ENCODE measurements at places on chromosomes 6 and 20.

GRCh38 chr6:168616816-168617765 is 176.1 kb downstream of the SMOC2 start:
- H3K4me3 ChIP-seq = no peak overlapping the region
- no peak overlapping the region for H3K27ac ChIP-seq
- H3K4me1 ChIP-seq = peaks cover 12% of the 10 kb centered on the region
- DNase-seq = no peak
- H3K36me3 ChIP-seq = no peaks in the 10 kb centered on the region
- peaks cover 3% of the 10 kb centered on the region for H3K27me3 ChIP-seq

GRCh38 chr6:158517581-158517980 is 42.3 kb upstream of the TMEM181 start:
- no peaks in the 10 kb centered on the region for H3K36me3 ChIP-seq
- H3K27me3 ChIP-seq = peaks cover 6% of the 10 kb centered on the region
- H3K4me3 ChIP-seq = no peak overlapping the region
- DNase-seq = peak; percentile 23
- H3K27ac ChIP-seq = no peak overlapping the region

DNA sequence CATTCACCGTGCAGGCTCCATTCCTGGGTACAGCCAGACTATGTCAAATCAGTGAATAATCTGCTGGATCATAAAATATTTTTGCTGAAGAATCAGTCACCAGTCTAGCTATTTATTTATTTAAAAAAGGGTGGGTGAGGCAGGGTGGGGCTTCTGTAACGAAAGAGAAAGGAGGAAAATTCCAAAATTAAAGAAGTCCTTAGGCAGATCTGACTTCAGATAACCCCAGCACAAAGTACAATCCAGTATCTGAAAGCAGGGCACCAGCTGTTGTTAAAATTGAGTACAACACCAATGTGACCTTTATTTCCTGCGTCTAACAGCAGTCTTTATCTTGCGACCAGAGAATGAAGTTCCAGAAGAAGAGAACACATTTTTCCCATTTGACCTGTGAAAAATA is 15.7 kb downstream of the FAM8A1 start:
- H3K27ac ChIP-seq = no peak overlapping the region
- no peaks in the 10 kb centered on the region for H3K27me3 ChIP-seq
- H3K4me1 ChIP-seq = peaks cover 4% of the 10 kb centered on the region
- no peak overlapping the region for H3K4me3 ChIP-seq
- H3K36me3 ChIP-seq = peaks cover 45% of the 10 kb centered on the region
- DNase-seq = no peak

GRCh38 chr20:44615876-44616603 is 33.7 kb downstream of the PKIG start:
- peaks cover 35% of the 10 kb centered on the region for H3K4me1 ChIP-seq
- no peak overlapping the region for H3K27ac ChIP-seq
- DNase-seq = no peak
- H3K27me3 ChIP-seq = no peaks in the 10 kb centered on the region
- H3K4me3 ChIP-seq = no peak overlapping the region

GRCh38 chr6:33276864-33277662 is at the start of gene B3GALT4:
B3GALT4 (plus strand) TSS chr6:33277123; CDS start chr6:33277420, 297 bp downstream.
- peak within 1 kb of the TSS; percentile 92 for H3K27ac ChIP-seq
- H3K27me3 ChIP-seq = no peaks in the 10 kb centered on the region
- H3K4me3 ChIP-seq = peak within 1 kb of the TSS; percentile 94
- peaks cover 37% of the 10 kb centered on the region for H3K4me1 ChIP-seq

- H3K36me3 ChIP-seq = no peaks in the 10 kb centered on the region
- DNase-seq = no peak
- H3K27me3 ChIP-seq = no peaks in the 10 kb centered on the region
- H3K4me1 ChIP-seq = no peaks in the 10 kb centered on the region
- H3K4me3 ChIP-seq = no peak overlapping the region
- no peak overlapping the region for H3K27ac ChIP-seq
Observed at GRCh38 chr6:113301651-113302050, 555.5 kb upstream of the MARCKS start.

DNA sequence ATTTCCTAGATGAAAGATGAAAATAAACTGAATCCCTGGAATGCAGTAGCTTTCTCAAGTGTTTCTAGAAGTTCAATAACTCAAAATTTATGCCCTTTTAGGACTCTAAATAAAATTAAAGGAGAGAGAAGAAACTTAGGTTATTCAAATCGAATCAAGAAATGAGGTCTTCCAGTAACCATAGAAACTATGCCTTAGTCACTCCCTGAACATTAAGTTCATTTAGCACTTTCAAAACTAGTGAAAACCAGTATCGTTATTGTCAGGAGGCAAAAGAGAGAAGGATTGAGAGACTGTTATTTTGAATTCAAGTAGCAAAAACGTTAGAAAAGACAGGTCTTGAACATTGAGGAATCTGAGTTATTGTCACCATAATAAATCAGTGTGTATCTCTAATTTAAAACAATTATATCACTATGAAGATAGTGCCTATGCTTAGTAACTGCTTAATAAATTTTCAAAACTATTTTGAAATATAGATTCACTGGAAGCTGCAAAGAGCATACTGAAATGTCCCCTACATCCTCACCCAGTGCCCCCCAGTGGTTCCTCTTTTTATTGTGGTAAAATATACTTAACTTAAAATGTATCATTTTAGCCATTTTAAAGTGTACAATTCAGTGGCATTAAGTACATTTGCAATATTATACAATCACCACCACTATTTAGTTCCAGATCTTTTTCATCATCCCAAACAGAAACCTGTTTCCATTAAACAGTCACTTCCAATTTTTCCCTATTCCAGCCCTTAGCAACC is 4.6 kb downstream of the RPP21 start:
- no peak overlapping the region for H3K27ac ChIP-seq
- peaks cover 41% of the 10 kb centered on the region for H3K4me1 ChIP-seq

DNA sequence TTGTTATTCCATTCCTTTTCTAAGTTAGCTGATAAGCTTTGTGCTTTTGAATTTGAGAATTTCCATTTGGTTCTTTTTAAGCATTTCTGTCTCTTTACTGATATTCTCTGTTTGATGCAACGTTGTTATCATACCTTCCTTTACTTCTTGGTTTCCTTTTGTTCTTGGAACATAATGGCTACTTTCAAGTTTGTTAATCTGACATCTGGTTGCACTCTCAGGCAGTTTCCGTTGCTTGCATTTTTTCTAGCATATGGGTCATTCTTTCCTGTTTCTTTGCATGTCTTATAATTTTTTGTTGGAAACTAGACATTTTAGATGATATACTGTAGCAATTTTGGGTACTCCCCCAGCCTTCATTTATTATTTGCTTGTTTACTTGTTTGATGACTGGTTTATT is 12.5 kb downstream of the CDC5L start:
- no peak overlapping the region for H3K4me3 ChIP-seq
- peaks cover 61% of the 10 kb centered on the region for H3K36me3 ChIP-seq
- peaks cover 37% of the 10 kb centered on the region for H3K4me1 ChIP-seq
- peak overlapping the region; percentile 79 for H3K27ac ChIP-seq
- no peaks in the 10 kb centered on the region for H3K27me3 ChIP-seq

GRCh38 chr6:12327391-12327790 is 37.2 kb downstream of the EDN1 start:
- H3K4me3 ChIP-seq = no peak overlapping the region
- no peak overlapping the region for H3K27ac ChIP-seq
- H3K4me1 ChIP-seq = no peaks in the 10 kb centered on the region
- no peak for DNase-seq

DNA sequence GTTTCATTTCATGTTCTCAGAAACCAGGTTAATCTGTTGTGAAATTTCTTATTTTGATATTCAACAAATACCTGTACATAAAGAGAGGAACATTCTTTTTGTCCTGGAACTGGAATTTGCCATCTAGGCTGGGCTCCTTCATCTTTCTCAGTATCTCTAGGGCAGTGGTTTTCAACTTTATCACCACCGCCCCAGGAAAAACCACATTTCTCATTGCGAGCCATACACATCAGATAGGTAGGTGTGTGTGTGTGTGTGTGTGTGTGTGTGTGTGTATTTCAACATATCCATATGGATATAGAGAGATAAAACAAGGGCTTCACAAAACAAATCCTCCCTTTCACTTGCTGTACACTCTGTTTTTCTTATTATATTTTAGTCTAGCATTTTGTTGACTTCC is 24.1 kb downstream of the BFSP1 start:
- no peak overlapping the region for H3K4me3 ChIP-seq
- H3K36me3 ChIP-seq = no peaks in the 10 kb centered on the region
- H3K4me1 ChIP-seq = peaks cover 42% of the 10 kb centered on the region
- H3K27ac ChIP-seq = no peak overlapping the region
- no peaks in the 10 kb centered on the region for H3K27me3 ChIP-seq

- DNase-seq = no peak
- peaks cover 80% of the 10 kb centered on the region for H3K27me3 ChIP-seq
- H3K36me3 ChIP-seq = peaks cover 15% of the 10 kb centered on the region
Observed at GRCh38 chr6:10395704-10396546, 18.9 kb downstream of the TFAP2A start.

DNA sequence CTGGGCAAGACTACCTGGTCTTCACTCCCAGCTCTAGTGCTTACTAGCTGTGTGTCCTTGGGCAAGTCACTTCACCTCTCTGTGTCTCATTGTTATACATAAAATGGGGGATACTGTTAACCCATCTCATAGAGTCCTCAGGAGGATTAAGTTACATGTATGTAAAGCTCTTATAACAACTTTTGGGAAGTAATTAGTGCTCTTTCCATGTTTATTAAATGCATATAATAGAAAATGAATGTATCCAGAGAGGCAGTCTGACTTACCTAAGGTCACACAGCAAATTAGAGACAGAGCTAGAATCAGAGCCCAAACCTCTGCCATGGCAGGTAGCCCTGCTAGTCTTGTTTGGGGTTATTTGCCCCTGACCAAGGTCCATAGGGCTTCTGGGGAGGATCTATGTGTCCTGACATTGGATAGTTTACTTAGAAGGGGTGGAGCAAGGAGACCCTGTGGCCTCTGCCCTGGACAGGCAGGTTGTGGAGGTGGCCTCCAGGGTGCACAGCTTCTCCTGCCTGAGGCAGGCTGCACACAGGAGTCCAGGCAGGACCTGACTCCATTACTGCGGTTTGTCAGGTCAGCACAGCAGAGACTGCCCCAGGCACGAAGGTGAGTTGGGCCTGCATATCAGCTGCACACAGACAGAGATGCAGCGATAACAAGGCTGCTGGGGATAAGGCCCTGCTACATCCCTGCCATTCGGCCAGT is 8.4 kb upstream of the MAPK13 start:
- no peak for DNase-seq
- no peaks in the 10 kb centered on the region for H3K27me3 ChIP-seq
- H3K4me1 ChIP-seq = peaks cover 83% of the 10 kb centered on the region
- H3K27ac ChIP-seq = peak overlapping the region; percentile 100
- no peak overlapping the region for H3K4me3 ChIP-seq

DNA sequence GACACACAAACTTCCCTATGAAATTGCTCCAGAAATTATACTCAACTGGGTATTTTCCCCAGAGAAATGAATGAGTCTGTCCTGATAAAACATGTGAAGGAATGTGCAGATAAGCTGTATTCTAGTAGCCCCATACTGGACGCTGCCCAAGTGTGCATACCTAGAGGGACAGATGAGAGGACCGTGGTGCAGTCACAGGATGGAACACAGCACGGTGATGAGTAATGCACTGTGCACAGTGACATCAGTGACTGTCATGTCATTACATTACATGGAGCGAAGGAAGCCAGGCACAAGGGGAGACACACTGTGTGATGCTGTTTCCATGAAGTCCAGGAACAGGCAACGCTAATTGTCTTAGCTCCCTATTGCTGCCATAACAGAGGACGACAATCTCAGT is 155.5 kb downstream of the CDH4 start:
- no peaks in the 10 kb centered on the region for H3K4me1 ChIP-seq
- no peak overlapping the region for H3K4me3 ChIP-seq
- no peak overlapping the region for H3K27ac ChIP-seq
- DNase-seq = no peak

- H3K4me1 ChIP-seq = no peaks in the 10 kb centered on the region
- no peak overlapping the region for H3K4me3 ChIP-seq
- H3K27ac ChIP-seq = no peak overlapping the region
- peaks cover 4% of the 10 kb centered on the region for H3K36me3 ChIP-seq
- no peaks in the 10 kb centered on the region for H3K27me3 ChIP-seq
Observed at GRCh38 chr6:12174878-12175277, 115.3 kb upstream of the EDN1 start.

DNA sequence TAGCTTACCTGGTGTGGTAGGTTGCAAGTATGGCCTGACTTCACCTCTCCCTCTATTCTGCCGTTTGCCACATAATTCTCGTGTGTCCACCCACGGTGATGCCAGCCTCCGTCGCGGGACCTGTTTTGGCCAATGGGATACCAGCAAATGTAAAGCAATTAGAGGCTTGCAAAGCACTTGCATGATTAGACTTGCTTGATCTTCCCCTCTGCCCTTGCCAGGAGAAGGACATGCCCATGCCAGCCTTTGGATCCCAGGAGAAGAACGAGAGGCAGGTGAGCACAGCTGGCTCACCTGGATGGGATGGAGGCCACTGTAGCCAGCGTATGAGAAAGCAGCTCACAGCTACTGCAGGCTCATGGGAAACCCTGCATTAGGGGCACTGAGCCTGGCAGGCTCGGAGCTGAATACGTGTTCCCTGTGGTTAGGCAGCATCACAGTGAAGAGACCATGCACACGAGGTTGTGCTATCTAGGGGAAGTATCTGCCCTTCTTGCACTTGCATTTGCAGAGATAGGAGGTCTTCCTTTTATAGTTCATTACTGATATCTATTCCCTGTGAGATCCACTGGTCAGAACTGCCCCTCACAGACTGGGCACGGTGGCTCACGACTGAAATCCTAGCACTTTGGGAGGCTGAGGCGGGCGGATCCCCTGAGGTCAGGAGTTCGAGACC is 62.4 kb downstream of the TMEM242 start:
- no peak overlapping the region for H3K4me3 ChIP-seq
- peaks cover 6% of the 10 kb centered on the region for H3K4me1 ChIP-seq
- H3K27ac ChIP-seq = no peak overlapping the region
- H3K36me3 ChIP-seq = no peaks in the 10 kb centered on the region
- H3K27me3 ChIP-seq = no peaks in the 10 kb centered on the region

GRCh38 chr6:72789145-72789544 is 167.3 kb downstream of the KCNQ5 start:
- H3K4me1 ChIP-seq = no peaks in the 10 kb centered on the region
- H3K4me3 ChIP-seq = no peak overlapping the region
- no peak overlapping the region for H3K27ac ChIP-seq
- no peak for DNase-seq

DNA sequence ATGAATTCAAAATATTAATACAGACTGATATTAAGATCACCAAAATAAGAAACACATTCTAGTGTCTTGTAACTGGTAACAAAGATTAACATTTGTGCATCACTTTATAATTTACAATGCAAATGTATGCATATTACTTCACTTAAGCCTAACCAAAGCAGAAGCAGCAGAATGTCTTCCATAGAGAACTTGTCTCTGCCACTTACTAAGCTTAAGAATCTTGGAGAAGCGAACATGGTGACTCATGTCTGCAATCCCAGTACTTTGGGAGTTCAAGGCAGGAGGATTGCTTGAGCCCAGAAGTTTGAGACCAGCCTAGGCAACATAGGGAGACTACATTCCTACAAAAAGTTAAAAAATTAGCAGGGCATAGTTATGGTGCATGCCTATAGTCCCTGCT is 18.8 kb downstream of the AK9 start:
- no peaks in the 10 kb centered on the region for H3K27me3 ChIP-seq
- H3K4me3 ChIP-seq = no peak overlapping the region
- H3K27ac ChIP-seq = no peak overlapping the region
